Activated T-helper 17 cell treated with anti-CD3 and anti-CD28 coated beads, Interleukin-2, amount 50 U/mL, for 72 hours (primary cell): ENCODE measurements at places on chromosomes 2 and 18. TPM values are rescaled to one million over a fixed set of nuclear protein-coding genes. Genes with fewer than 3 reads are reported as not detected.

Gene TRIM54
- not detected for total RNA-seq

Gene TMEM247
- not detected for total RNA-seq

Gene TXNL1
- total RNA-seq, result 66.4 TPM

Gene CACNB4
- total RNA-seq, result 0.32 TPM

Gene DPP10
- not detected for total RNA-seq

Gene ANKRD29
- total RNA-seq, result not detected

Gene DSG1
- not detected for total RNA-seq

Gene ACKR3
- total RNA-seq, result 0.86 TPM

Gene LTBP1
- 0.04 TPM for total RNA-seq

Gene LRP2
- 0.22 TPM for total RNA-seq

Gene UPP2
- total RNA-seq, result not detected

Gene CTAGE1
- not detected for total RNA-seq

Gene SLC23A3
- total RNA-seq, result 7.7 TPM

Gene HOXD10
- total RNA-seq, result not detected

Gene FKBP7
- 2.6 TPM for total RNA-seq

Gene PFN4
- not detected for total RNA-seq

Gene HOXD8
- not detected for total RNA-seq

Gene GALNT3
- 10.8 TPM for total RNA-seq

Gene DNER
- not detected for total RNA-seq

Gene TCF7L1
- not detected for total RNA-seq

Gene MRPS5
- 76.0 TPM for total RNA-seq

Gene ALPP
- not detected for total RNA-seq

Gene TFCP2L1
- total RNA-seq, result not detected

Gene TTC39C
- 76.7 TPM for total RNA-seq

Gene FBXO11
- 66.7 TPM for total RNA-seq

Gene MPP4
- not detected for total RNA-seq

Gene L3MBTL4
- not detected for total RNA-seq

Gene PLGLB2
- total RNA-seq, result 2.6 TPM

Gene DAW1
- total RNA-seq, result not detected

Gene ARMC9
- 1.6 TPM for total RNA-seq

Gene SLC39A6
- total RNA-seq, result 29.2 TPM

Gene GLI2
- total RNA-seq, result not detected
